LHCN-M2 (cell line): ENCODE measurements at places on chromosomes 6 and 20.
A peak's percentile ranks its signal among the peaks of the same experiment; 100 is the strongest.

DNA sequence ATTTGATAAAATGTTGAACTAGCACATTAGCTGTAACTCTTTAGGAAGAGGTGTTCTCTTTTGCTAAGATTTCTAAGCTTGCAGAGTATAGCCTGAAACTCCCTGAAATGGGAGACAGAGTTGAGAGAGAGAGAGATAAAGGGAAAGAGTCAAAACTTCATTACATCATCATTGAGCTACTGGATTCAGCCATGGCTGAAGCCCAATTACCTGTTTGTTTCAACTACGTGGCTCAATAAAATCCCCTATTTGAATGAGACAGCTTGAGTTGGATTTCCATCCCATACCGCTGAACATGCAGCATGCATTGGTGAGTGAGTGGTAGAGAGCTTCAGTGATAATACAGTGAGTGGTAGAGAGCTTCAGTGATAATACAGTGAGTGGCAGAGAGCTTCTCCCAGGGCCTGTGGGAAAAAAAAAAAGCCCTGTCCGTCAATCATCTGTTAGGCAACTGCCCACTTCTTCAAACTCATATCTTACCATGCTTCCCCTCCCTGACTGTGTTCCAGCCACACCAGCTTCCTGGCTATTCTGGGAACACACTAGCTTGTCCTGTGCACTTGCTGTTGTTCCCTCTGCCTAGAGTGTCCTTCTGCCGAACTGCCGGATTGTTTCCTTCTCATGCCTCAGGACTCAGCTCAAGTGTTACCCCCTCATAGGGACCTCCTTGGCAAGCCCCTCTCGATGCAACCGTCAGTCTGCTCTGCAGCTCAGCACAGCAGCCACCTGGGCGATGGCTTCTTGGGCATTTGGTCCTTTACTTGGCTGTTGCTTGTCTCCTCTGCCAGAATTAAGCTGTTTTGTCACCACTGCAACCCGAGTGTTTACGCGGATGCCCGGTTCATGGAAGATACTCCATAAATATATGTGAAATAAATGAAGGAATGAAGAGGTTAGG is 91.3 kb upstream of the EYA2 start:
- no peak for DNase-seq

- peak; percentile 91 for DNase-seq
These were observed 12.0 kb downstream of the TTI1 start for GRCh38 chr20:38021087-38021772.

GRCh38 chr6:147204060-147204785 is at the start of gene STXBP5:
Gene STXBP5, plus strand, starts transcription at chr6:147204417. Its CDS starts 116 bp downstream, at chr6:147204533.
- DNase-seq = peak; percentile 42

- DNase-seq = no peak
These were observed 48.5 kb downstream of the COL12A1 start for GRCh38 chr6:75157336-75157735.

GRCh38 chr20:49661560-49662329 is 51.9 kb downstream of the B4GALT5 start:
- DNase-seq = no peak

DNA sequence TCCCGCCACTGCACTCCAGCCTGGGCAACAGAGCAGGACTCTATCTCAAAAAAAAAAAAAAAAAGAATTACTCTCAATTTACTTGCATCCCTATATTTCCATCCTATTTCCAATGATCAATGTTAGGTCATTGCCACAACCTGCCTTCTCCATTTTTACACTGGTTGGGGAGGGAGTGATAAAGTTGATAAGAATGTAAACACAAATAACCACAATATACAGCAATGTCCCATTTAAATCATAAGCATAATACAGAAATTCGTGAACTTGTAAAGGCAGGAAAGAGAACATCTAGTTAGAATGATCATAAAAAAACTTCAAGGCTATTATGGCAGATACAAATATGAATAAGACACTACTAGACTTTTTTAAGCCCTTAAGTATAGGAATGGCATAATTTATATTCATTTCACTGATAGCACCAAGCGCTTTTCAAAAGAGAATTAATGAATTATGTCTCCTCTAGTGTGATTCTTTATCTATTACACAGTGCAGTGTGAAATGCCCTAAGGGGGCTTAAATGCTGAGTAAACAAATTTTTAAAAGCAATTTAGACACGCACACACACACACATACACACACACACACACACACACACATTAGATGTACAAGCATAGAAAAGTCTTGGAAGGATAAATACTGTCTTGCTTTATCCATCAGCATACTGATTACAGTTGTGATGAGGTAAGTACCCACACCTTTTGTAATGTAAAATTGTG is 33.5 kb upstream of the RAB23 start:
- DNase-seq = no peak

GRCh38 chr20:48211238-48211637 is 426.0 kb upstream of the SULF2 start:
- no peak for DNase-seq

DNA sequence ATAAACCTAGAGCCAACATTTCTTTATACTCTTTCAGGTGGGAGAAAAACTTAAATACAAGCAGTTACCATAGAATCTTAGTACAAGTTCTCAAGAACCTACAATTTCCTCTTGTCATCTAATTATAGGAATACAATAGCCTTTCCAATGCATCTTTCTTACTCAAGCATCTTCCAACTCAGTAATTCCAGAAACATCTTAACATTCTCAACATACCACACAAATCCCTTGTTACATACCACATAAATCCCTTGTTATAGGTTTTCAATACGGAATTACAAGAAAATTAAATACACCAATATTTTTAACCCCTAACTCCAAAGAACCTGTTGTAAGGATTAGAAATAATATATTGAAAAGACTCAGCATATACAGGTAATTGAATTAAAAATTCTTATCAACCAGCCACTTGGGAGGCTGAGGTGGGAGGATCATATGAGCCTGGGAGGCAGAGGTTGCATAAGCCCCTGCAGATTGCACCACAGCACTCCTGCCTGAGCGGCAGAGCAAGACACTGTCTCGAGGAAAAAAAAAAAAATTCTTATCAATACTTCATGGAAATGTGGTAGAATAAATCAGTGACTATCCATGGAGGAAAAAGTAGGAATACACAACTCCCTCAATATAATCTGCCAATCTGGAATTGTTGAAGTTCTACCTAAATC is 127.5 kb upstream of the CCDC28A start:
- DNase-seq = no peak

DNA sequence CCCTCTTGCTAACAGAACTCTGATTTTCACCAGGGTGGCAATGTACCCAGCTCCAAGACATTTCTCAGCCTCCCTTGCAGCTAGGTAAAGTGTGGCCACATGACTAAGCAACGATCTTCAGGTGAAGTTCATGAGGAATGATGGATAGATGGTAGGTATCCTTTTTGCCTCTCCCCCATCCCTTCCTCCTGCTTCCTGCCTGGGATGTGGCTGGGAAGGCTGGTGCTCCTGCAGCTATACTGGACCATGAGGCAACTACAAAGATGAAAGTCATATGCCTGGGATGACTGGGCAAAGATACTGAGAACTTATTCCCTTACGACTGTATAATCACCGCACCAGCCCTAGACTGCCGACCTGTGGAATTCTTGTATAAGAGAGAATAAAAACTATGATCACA is 13.4 kb downstream of the ZNF335 start:
- no peak for DNase-seq

GRCh38 chr6:42038811-42039408 is 11.4 kb upstream of the TAF8 start:
- no peak for DNase-seq

- peak; percentile 91 for DNase-seq
These were observed 12.8 kb upstream of the DNAAF9 start for GRCh38 chr20:3420211-3420707.

GRCh38 chr6:158152659-158153058 is 15.4 kb downstream of the SERAC1 start:
- no peak for DNase-seq

GRCh38 chr20:31517373-31517772 is 3.1 kb downstream of the HM13 start:
- DNase-seq = peak; percentile 80

DNA sequence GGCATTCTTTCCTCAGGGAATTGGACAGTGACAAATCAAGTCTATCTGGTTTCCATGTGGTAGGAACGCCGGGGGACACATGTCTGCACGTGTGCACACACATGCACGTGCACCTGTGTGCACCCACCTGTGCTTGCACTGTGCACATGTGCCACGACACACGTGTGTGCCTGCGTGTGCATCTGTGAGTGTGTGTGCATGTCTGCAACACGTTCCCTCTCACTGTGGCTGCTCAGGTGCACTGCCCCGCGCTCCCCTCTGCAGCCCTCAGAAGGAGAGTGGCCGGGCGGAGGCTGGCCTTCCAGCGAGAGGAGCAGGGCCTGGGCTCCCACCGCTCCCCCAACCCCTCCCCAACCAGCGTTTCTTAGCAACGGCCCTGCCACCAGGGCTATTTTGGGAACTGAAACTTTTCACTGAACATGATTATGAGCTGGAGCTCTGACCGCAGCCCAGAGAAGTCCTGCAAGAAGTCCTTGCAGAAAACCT is 147.8 kb downstream of the PHACTR3 start:
- DNase-seq = no peak

DNA sequence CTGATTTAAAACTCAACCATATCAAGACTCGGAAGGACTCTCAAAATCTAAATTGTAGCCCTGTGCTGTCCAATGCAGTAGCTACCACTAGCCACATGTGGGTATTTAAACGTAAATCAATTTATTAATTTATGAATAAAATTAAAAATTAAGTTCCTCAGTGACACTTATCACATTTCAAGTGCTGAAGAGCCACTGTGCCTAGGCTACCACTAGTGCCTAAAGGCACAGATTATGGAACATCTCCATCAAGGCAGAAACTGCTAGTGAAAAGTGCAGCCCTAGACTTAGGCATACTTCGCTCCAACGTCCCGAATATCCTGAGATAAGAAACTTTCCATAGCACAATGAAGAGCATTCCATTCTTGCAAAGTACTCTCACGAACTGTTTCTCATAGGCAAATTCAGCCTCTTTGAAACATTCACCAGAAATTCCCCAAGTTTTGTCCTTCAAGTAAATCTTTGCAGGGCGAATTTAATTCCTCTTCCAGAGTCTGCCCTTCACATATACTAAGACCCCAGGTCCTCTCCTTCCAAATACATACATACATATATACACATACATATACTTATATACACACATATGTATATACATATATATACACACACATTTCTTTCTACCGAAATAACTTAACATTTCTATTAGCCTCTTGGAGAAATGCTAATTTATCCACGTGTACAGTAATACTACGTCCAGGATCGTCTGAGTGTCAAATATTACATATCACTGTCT is 1.3 kb downstream of the SUPT3H start:
- no peak for DNase-seq

- DNase-seq = peak; percentile 91
These were observed 141.1 kb downstream of the CD164 start for GRCh38 chr6:109241199-109241598.

GRCh38 chr6:96923871-96924493 is 546 bp upstream of the KLHL32 start:
- DNase-seq = no peak

- no peak for DNase-seq
These were observed 213.3 kb upstream of the SSTR4 start for GRCh38 chr20:22821796-22822195.

GRCh38 chr6:24504287-24504648 is 9.5 kb downstream of the ALDH5A1 start:
- no peak for DNase-seq

GRCh38 chr6:73969971-73970970 is 274.3 kb downstream of the CD109 start:
- DNase-seq = peak; percentile 39

- DNase-seq = peak; percentile 53
These were observed 227.4 kb downstream of the C6orf118 start for GRCh38 chr6:165081944-165082532.

GRCh38 chr6:111427341-111428116 is 55.5 kb downstream of the REV3L start:
- peak; percentile 97 for DNase-seq

- no peak for DNase-seq
These were observed 31.8 kb downstream of the KCNG1 start for GRCh38 chr20:50991076-50991475.

DNA sequence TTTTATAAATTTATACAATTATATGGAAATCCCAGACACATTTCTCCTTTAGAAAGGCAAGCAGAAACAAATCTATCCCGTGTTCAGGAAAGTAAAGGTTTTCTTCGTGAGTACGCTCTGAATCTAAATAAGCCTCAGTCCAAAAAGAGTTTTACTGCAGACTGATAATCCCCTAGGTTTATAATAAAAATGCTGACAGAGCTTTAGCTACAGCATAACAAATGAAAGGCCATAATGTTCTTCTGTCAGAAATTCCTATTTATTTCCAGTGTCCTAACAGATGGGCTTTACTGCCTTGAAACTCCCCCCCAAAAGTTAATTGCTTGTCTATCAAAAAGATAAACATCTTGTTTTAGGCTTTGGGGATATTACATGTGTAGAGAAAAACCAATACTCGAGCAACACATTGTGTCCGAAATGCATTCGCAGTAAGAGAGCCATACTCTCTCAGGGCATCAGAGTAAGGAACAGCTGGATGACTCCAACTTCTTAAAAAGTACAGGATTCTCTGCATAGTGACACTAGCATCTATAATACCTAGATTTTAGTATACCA is 109.0 kb downstream of the PRKN start:
- no peak for DNase-seq

DNA sequence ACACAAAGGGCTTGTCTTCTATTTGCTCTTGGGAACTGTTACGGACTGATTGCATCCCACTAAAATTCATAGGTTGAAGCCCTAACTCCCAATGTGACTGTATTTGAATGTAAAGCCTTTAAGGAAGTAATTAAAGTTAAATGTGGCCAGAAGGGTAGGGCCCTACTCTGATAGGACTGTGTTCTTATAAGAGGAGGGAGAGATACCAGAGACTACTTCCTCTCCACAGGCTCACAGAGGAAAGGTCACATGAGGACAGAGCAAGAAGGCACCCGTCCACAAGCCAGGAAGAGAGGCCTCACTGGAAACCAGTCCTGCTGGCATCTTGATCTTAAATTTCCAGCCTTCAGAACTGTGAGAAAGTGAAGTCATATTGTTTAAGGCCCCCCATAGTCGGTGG is 211.9 kb downstream of the CDH26 start:
- DNase-seq = no peak

DNA sequence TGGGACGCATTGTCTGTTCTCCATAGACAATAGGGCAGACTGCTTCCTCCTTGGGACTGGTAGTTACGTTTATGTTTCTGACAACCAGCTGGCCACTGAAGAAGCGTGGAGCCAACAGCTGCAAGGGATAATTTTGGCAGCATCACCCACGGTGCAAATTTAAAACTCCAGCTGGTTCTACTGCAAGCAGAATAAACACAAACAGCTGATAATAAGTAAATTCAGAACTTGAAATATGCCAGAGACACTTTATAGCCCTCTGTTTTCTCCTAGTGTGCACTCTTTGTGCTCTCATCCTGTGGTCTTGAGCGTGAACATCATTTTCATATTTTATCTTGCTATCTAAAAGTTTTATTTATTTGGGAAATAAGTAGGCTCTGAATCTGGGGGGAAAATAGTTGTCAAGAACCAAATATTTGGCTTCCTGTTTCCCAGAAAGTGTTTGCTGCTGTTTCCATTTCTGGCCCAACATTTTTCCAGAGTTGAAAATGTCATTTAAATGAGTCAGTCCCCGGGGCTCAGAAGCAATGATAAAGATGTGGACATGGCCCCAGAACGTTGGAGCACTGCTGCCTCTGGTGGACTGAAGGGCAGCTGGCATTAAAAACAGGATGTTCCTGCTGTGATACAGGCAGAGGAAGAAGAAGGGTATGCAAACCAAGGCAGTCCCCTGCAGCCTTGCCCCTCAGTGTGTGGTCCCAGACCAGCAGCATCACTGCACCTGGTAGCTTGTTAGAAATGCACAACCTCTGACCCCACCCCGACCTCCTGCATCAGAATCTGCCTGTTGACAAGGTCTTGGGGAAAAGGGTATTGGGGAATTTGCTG is 12.5 kb upstream of the THBD start:
- peak; percentile 89 for DNase-seq

GRCh38 chr6:75337835-75338580 is 53.4 kb upstream of the TMEM30A start:
- no peak for DNase-seq
